ENCODE measurements at places on chromosomes 6 and 20.

GRCh38 chr20:40414843-40415615 lies 274.0 kb downstream of the MAFB start:
- DNase-seq, result peak; percentile 73

DNA sequence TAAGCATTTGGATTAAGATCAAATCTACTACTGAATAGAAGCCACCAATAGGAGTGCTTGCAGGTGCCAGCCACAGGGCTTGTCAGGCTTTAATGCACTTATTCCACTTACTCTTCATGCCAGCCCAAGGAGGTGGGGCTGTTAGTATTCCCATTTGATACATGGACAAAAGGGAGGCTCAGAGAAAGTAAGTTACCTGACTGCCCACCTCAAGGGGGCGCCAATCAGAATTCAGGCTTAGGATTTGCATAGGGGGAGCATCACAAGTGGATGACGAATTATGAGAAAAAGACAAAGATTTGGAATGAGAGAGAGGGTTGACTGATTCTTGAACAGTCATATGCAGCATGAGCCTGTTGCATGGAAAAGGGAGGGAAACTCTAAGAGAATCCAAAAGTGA lies 188.4 kb upstream of the TSHZ2 start:
- DNase-seq, result no peak

DNA sequence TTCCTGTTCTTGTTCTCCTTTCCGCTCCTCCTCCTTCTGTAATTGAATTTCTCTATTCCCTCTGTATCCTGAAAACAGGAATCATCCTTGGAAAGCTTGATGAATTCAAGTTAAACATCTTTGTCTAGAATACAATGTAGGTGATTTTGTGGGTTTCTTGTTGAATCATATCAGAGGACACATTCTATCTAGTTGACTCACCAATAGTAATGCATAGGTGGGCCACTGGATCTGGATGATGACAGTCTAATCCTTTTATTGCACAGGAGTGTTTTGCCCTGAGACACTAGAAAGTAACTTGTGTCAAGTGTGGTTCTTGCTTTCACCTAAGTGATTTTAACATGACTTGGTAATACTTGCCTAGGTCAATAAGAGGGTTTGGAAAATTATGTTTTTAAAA lies 164.3 kb downstream of the RFPL4B start:
- DNase-seq, result no peak

DNA sequence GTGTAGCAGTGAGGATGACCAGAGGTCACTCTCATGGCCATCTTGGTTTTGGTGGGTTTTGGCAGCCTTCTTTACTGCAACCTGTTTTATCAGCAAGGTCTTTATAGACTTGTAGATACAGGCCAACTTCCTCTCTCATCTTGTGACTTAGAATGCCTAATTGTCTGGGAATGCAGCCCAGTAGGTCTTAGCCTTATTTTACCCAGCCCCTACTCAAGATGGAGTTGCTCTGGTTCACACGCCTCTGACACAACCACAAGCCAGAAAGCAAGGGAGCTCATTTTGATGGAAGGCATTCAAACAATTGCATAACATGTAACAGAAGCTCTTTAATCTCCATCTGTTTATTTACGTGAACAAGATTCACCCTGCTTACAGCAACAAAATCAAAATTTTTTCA lies 492.0 kb upstream of the SULF2 start:
- DNase-seq, result no peak

- peak; percentile 97 for DNase-seq
Observed at GRCh38 chr6:79076782-79077641, 1.0 kb downstream of the PHIP start.

DNA sequence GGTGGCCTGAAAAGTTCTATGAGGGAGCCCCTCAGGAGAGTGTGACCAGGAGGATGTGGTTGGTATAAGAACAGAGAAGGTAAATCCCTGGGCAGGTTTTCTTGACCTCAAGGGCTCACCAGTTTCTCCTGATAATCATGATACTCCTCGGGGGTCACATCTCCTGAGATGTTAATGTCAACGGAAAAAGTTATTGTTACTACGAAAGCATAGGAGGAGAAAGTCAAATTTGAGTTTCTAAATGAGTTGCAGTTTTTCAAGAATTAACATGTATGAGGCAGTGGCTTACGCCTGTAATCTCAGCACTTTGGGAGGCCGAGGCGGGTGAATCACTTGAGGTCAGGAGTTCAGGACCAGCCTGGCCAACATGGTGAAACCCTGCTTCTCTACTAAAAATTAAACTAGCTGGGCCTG lies 23.4 kb downstream of the MGME1 start:
- no peak for DNase-seq

- no peak for DNase-seq
Observed at GRCh38 chr6:142544199-142544838, 242.5 kb downstream of the ADGRG6 start.

Measured in NCI-H774 (cell line).